ENCODE measurements at places on chromosomes 11 and 22.

DNA sequence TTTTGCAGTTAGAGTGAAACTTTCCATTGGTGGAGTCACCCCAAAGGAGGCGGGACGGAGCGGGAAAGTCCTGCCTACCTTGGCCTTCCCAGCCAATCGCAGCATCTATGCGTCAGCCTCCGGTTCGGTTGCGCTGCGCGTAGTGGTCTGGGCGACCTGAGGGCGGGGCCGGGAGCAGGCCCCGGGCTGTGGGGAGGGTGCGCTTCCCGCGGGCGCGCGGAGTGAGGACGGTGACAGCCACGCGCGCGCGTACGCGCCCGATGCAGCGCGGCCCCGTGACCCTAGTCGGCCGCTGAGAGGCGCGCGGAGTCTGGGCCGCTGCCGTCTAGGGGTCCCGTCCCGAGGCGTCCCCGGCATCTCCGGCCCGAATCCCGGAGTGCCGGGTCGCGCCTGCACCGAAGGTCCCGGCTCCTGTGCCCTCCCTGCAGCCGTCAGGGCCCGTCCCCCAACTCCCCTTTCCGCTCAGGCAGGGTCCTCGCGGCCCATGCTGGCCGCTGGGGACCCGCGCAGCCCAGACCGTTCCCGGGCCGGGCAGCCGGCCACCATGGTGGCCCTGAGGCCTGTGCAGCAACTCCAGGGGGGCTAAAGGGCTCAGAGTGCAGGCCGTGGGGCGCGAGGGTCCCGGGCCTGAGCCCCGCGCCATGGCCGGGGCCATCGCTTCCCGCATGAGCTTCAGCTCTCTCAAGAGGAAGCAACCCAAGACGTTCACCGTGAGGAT is at the start of gene NF2:
TSS of gene NF2 (plus strand) at position 276 of the 718 bp plus-strand sequence. CDS start at position 642, 366 bp downstream.
- DNase-seq: peak; percentile 96

DNA sequence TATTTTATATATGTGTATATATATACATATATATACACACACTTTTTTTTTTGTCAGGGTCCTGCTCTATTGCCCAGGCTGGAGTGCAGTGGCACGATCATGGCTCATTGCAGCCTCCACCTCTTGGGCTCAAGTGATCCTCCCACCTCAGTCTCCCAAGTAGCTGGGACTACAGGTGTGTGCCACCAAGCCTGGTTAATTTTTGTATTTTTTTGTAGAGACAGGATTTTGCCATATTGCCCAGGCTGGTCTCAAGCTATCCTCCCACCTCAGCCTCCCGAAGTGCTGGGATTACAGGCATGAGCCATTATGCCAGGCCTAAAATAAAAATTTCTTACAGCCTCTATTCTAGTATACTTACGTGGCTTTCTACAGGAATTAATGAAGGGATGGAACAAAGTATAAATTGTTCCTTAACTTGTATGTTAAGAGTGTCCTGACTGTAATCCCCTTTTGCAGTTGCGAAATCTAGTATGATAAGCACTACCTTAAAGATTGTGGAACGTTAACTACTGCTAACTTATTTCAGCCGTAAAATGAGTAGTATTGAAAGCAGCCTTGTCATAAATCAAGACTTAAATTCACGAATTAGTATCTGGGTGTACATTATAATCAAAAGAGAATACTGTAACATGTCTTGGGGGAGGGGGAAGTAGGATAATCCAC is 2.1 kb downstream of the TRAF6 start:
- DNase-seq: no peak

DNA sequence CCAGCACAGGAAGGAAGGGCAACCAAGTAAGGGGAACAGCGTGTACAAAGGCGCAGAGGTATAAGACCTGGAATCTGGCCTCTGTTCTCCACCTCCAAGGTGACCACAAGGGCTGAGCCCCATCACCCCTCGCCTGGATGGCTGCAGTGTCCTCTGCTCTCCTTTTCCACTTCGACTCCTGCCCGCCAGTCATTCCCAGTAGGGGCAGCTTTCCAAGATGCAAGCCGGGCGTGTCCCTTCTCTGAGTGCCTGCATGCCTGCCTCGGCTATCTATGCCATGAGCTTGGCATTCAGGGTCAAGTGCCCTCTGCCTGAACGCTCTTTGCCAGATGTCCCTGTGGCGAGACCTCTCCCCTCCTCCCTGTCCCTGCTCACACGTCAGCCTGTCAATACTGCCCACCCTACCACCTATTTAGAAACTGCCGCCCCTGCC is 17.0 kb downstream of the FADS3 start:
- DNase-seq: no peak

DNA sequence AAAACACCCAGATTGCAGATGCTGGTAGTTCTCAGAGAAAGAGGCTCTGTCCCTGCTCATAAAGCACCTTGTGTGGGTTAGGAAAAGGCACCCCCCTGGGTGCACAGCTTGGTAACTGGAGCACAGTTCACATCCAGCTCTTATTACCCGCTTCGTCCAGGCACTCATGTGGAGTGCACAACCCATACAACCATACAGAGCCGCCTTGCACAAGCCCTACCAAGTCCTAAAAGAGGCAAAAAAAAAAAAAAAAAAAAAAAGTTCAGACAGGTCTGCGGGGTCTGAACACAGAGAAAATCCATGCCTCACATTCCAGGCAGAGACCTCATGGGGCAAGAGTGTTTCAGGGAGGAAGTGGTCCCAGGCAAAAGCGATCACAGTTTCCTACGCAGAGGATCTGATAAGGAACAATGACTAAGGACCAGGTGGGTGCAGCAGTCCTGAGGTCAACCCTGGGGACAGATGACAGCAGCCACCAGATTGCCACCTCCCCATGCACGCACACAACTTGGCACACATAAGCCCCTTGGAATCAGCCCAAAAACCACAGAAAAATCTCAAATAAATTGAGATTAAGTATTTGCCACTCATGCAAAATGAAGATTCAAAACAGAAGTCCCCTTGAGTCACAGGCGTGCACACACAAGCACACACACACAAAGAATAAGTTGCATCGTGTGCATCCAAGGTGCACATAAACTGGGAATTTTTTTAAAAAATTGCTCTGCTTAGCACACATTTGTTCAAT is 12.3 kb downstream of the MB start:
- no peak for DNase-seq

GRCh38 chr22:49786976-49787706 is 40.5 kb downstream of the BRD1 start:
- DNase-seq: no peak

GRCh38 chr11:82732734-82733443 is 775 bp downstream of the FAM181B start:
- DNase-seq: no peak

DNA sequence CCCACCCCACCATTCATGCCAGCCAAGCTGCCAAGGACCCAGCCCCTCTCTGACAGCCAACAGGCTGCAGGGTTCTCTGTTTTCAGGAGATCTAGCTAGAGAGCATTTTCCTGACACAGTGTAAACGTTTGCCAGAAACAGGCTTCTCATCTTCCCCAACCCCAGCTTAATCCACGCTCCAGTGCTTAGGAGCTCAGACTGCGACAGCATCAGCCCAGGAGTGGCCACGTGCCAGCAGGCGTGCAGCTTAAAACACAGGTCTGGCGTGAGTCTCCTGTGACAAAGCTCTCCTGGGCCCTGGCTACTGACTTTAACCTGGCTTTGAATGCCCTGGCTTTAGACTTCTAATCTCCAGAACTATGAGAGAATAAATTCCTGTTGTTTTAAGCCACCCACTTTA is 66.6 kb downstream of the GALNT18 start:
- DNase-seq: no peak

- no peak for DNase-seq
Measured at GRCh38 chr11:72758690-72759389, 6.6 kb upstream of the ARAP1 start.

DNA sequence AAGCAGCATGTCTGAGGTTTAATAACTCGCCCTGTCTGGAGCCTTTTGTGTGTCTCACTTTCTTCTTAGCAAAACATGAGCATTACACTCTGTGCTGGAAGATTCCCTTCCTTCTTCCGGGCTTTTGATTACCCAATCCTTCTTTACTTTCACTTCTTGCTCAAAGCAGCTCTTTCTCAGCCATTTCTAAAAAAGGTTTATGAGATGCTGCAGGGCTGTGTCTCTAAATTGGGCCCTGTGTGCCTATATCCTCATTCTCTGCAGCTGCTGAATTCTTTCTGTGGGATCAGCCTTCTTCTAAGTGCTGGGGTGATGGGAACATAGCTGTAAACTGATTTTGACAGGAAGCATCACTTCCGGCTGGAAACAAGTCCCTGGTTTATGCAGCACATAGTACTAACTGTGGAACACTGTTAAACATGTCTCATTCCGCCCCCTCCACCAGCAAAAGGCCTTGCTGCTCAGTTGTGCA is 71.8 kb downstream of the PIWIL4 start:
- no peak for DNase-seq
